ENCODE measurements at places on chromosomes 7 and 10.
A peak's percentile ranks its signal among the peaks of the same experiment; 100 is the strongest.

DNA sequence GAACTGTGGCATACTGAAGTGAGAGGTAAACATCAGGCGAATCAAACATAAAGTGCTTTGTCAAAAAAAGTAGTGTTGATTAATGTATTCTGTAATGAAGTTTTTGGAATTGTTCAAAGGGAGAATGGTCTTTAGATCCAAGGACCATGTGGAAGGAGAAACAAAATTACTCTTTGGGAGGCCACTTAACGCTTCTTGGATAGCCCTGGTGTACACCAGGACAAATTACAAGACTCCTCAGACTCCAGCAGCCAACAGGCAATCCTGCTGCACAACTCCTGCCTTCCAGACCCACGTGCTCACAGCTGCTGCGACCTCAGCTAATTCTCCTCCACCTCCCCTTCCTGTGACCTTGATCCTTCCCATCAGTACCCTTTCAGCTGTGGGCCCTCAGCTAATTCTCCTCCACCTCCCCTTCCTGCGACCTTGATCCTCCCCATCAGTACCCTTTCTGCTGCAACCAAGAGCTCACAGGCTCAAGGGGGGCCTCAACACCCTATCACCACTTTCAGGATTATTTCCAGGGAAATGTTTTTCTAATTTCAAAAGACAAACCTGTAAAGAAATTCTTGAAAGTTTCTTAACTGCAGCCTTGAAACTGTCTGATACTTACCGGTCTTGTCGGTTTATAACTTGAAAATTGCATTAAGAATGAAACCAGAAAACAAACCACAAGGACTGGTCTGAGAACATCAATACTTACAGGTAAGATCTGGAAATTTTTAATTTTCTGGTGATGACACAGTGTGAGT lies 29.7 kb upstream of the DDC start:
- no peak for DNase-seq

DNA sequence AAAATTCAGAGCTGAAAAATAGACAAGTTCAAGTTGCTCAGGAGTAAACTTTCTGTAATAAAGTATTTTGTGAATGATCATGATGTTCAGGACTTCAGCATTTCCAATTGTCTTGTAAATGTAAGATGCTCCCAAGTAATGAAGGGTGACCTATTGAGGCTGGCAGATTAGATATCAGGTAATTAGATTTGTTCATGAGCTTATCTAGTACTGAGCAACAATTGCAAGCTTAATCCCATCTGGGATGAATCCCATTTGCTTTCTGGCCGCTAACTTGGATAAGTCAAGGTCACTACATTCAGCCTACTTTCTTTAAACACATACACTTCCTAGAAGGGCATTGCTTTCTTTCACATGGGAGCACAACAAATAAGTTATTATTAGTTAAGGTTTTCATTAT lies 82.4 kb upstream of the ITGB1 start:
- DNase-seq: no peak

DNA sequence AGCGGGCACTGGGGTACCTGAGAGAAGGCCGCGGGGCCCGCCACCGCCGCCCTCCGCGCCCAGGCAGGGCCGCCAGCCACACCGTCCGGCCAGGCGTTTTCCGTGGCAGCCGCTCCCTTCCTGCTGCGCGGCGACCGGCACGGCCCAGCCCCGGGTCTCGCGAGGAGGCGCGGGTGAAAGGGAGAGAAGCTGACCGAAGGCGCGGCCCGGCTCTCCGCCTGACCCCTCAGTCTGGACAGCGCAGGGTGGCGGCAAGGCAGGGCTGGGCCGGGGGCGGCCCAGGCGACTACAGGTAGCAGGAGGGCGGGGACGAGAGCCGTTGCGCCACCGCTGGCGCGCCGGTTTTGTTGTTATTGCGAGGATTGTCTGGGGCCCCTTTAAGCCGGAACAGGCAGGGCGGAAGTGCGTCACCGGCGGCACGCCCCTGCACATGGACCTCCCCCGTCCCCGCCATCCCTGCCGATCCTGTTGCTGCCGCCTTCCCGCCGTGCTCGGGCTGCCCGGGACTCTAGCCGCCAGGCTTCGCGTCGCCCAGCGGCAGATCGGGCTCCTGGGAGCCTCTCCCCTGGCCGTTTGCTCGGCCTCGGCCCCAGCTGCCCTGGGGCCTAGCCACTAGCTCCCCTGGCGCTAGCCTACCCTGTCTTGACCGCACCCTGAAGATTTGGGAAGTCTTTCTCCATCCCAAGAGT lies at the start of gene HERPUD2:
HERPUD2 (minus strand) TSS at position 352 of the 689 bp plus-strand sequence. CDS start 805 bp downstream, outside the sequence.
- DNase-seq: peak; percentile 94

DNA sequence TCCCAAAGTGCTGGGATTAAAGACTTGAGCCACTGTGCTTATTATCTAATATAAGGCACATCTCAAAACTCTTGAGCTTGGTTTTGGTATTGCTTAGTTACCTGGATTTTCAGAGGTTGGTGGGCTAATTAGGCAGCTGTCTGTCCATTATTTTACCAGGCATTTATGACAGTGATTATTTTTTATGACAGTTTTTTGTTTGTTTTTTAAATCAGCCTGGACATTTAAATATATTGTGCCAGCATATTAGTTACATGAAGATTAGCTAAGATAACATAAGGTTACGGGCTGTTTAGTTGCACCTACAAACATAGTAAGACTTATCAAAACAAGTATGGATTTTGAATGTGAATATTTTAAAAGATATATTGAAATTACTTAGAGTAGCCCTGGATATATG lies 2.6 kb upstream of the ZRANB1 start:
- no peak for DNase-seq

GRCh38 chr7:2350055-2350454 lies 4.6 kb upstream of the EIF3B start:
- no peak for DNase-seq

DNA sequence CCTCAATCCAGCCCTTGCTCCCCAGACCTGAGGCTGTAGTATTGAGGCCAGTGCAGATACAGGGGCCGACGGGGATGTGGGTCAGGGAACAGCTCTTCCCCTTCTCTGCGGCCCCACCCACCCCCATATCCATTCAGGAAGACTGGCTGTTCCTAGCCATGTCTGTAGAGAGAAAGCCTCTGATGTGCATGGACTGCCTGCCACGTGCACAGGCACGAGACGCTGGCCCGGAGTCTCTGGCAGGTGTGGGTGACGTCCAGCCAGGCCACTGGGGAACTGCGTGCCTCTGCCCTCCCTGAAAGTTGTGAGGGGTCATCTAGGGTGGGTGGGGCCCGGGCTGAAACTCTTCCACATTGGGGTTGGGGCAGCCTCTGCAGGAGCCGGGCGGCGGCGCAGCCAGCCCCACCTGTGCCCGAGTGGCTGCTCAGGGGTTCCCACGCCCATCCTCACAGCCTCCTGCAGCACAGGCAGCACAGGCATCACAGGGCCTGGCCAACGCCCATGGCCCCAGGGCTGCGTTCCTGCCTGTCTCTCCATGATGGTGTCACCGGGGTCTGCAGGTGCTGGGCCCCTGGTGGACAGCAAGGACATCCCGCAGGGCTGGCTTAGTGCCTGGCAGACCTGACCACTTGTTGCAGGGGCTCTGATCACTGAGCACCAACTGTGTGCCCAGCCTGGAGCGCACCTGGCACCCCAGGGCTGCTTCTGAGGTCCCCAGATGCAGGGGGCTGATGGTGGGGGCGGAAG lies 27.5 kb downstream of the MICALL2 start:
- DNase-seq: no peak

- no peak for DNase-seq
These were observed 700.7 kb downstream of the AUTS2 start for GRCh38 chr7:70298780-70299471.

DNA sequence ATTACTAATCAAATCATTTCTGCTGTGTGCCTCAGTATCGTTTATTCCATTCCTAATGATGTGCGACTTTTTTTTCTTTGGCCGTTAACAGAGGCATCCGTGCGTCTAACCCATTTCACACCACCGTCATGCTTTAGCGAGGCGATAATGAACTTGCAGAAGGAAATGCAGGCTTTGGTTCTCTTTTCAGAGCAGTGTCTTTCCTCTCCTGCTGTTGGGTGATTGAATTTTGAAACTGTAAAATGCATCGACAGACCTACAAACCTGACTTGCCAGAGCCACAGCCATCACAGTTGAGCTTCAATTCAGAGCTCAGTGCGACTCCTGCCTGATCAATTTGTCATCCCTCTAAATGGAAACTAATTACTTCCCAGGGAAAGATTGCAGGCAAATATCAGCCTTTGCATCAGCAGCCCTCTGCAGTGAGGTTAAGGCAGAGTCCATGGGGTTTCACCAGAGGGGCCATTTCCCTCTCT lies 486.0 kb upstream of the GALNT17 start:
- no peak for DNase-seq

- no peak for DNase-seq
These were observed 158.8 kb downstream of the ANK3 start for GRCh38 chr10:60230892-60231291.

DNA sequence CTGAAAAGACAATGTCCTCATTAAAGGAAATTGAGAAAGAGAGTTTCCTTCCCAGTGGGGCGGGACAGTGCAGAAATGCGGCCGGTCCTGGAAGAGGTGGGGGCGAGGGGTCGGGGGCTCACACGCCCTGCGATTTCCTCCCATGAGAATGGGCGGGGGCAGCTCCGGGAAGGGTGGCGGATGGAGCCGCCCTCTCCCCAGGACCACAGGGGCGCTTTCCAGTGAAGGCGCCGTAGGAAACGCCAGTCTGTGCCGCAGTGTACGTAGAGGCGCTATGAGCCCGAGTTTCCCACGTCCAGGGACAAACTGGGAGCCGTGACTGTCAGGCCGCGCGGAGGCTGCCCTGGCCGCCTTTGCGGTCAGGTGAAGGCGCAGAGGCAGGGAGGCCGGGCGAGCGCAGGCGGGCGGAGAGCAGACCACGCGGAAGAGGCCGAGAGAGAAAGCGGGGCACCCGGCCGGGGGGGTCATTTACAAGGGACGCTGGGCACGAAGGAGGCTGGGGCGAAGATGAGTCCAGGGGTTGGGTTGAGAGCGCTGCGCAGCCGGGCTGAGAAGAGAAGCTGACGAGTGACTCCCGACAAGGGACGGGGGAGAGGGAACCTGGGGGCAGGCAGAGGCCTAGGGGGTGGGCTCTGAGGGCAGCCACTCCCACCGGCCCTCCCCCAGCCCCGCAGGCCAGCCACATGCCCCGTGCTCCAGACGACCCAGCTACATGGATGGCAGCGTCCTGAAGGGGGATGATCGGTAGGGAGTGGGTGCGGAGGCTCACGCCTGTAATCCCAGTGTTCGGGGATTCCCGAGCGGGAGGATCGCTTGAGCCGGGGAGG lies 45.0 kb downstream of the ALOX5 start:
- DNase-seq: no peak

- DNase-seq: no peak
These were observed 3.1 kb downstream of the EN2 start for GRCh38 chr7:155460926-155461613.

GRCh38 chr10:92506336-92506735 lies 67.6 kb downstream of the IDE start:
- DNase-seq: no peak

GRCh38 chr7:148921189-148921588 lies 37.1 kb upstream of the EZH2 start:
- no peak for DNase-seq

DNA sequence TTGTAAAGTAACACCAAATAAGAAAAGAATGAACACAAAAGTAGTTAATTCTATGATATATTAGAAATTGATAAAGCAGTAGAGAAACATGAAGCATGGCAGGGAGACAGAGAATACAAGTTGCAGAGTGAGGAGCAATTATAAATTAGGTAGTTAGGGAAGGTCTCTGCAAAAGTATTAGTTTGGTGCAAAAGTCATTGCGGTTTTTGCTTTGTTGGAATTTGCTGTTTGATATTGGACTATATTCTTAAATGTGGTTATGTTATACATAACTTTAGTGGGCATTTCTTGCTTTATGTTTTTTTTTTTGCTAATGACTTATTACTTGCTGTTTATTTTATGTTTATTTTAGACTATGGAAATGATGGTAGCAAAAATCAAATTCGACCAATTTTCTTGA lies 402.2 kb downstream of the SFMBT2 start:
- DNase-seq: no peak

- DNase-seq: peak; percentile 33
These were observed 59.4 kb upstream of the CDK1 start for GRCh38 chr10:60718886-60719285.

GRCh38 chr10:104076743-104077160 lies 8.9 kb downstream of the COL17A1 start:
- DNase-seq: no peak

DNA sequence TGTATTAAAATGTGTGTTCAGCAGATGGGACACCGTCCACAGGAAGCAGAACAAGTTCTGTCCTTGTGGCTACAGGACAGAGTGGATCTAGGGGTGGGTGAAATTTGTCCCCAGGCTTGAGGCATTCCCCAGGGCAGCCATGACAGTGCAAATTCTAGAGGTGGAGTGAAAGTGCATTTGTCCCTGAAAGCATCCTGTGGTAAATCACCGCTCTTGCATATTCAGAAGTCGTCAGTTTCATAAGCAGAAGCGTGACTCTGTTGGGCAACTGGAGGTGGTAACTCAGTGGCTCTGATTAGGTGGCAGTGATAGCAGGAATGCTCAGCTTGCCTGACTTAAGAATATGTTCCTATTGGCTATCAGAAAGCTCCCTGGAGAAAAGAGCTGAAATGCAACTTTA lies 96.6 kb downstream of the SNX10 start:
- DNase-seq: no peak

DNA sequence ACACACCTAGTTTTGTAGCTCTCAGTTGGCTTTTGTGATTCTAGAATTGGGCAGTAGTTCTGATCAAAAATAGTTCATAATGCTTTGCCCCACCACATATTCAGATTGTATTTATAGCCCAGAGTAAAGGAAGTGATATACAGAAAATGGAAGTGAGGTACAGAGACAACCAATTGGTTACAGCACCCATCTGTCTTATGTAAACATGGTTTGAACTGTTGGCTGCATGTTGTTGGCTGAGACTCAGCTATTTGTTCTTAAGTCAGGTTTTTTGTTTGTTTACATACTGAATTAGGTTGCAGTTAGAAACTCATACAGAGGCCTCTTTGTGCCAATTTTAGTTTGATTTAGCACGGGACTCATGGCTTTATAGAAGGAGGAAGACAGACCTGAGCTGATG lies 158.9 kb upstream of the GPR26 start:
- DNase-seq: no peak

DNA sequence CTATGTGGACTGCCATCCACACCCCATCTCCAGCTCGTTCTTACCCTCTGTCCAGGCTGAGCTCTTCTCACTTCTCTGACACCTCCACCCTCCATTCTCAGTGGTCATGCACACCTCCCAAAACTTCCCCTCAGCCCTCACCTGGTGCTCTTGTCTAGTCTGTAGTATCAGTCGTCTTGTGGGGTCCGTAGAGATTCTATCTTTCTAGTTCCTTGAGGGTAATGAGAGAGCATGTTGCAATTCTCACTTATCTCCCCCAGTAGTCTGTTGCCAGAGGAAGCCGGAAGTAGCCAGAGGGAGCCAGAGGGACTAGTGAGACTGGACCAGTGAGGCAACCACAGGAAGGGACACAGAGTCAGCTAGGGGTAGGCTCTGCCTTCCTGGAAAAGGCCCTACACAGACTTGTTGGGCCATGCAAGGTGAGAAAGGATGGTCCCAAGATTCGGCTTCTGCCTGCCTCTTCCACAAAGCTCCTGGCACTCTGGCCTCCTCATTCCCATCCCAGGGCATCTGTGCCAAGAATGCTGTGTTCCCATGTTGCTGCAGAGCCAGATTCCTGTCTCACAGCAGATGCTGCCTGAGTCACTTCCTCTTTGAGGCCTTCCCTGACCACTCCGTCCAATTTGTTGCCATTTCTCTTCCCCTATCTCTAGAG lies 50.6 kb upstream of the DUSP5 start:
- peak; percentile 93 for DNase-seq
